Hematopoietic multipotent progenitor cell treated with erythropoietin and hydrocortisone succinate and interleukin-3 and kit ligand, for 4 days (in vitro differentiated cells): ENCODE measurements at places on chromosomes 1 and 21.

DNA sequence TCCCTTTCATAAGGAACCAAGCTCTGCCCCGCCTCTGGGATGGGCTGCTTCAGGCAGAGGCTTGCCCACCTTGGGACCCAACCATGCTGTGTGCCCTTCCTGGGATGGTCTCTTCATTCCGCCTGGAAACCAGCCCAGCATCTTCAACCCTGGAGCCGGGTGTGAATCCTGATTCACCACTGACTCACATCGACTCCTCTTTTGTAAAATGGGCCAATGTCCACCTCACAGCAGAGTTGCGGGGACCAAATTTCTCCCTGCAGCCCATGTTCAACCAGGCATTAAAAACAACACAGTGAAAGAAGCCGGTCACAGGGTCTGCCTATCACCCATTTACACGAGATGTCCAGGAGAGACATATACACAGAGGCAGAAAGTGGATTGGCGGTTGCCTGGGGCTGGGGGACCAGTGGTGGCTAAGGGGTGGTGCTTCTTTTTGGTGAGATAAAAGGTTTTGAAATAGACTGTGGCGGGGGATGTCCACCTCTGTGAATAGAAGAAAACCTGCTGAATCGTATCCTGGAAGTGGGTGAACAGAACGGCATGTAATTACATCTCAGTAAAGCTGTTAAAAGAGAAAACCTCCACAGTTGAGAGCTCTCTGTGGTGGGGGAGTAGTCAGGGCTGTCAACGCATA is 6.9 kb upstream of the GPR153 start:
- peak; percentile 43 for DNase-seq

- DNase-seq: no peak
These were observed 2.1 kb downstream of the IFI6 start for GRCh38 chr1:27669876-27670275.

DNA sequence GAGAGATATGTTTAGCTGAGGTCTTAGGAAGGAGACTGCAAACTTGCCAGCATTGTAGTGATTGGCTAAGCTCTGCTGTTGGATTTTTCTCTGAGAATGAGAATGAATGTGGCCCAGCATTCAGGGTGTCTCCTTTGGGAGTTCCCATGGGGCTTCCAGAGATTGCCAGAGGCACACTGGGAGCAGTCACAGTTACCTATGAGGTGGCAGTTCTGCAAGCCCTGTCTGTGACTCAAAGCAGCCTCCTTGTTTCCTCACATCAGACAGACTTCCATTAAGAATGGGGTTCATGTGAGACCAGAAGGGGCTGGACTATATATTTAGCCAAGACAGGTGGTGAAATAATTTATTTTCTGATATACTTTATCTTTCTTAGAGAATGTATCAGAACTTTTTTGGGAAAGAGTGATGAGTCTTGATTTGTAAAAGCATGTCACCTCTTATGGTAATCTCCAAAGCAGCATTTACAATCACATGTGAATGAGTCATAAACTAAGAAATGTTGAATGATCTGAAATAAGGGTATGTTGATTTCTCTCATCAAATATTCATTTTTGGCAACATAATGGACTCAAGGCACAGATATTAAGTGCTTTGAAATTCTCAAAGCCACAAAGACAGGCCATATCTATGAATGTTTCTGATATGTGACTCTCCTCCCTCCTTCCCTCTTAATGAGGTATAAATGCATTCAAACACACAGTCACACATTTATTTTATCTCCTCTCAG is 9.5 kb upstream of the SLC19A2 start:
- DNase-seq: no peak

- no peak for DNase-seq
These were observed 414 bp downstream of the GUCA2B start for GRCh38 chr1:42153624-42154023.

DNA sequence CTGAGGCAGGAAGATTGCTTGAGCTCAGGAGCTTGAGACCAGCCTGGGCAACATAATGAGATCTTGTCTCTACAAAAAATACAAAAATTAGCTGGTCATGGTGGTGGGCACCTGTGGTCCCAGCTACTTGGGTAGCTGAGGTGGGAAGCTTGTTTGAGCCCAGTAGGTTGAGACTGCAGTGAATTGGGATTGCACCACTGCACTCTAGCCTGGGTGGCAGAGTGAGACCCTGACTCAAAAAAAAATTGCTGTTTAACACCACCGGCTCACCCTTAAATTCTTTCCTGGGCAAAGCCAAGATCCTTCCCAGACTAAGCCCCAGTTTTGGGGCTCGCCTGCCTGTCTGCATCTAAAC is 6.6 kb upstream of the NSUN4 start:
- no peak for DNase-seq

DNA sequence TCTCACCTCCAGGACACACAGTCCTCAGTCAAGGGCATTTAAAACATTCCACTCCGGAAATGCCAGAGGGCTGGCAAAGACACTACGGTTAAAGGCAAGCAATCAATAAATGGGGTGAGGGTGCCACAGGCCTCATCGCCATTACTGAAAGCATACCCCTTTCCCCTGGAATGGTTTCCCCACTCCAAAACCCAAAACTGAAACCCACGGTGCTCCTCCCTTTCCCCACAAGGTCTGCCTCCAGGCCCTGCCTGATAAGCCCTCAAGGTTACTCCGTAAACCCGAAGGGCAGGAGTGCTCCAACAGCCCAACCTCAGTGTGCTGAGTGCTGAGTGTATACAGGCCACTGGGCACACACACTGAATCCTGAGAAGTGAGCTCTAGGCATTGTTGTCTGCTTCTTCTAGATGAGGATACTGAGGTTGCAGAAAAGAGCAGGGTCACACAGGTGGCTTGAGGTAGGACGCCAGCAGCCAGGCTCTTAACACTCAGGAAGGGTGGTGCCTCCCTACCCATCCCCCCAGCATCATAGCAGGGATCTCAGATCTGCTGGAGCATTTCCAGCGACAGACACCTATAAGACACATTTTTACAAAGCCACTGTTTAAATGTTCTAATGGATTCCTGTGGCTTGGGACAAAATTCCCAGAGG is 29.0 kb downstream of the SSBP3 start:
- peak; percentile 84 for DNase-seq

- peak; percentile 38 for DNase-seq
These were observed 927 bp downstream of the UAP1 start for GRCh38 chr1:162562470-162562828.

DNA sequence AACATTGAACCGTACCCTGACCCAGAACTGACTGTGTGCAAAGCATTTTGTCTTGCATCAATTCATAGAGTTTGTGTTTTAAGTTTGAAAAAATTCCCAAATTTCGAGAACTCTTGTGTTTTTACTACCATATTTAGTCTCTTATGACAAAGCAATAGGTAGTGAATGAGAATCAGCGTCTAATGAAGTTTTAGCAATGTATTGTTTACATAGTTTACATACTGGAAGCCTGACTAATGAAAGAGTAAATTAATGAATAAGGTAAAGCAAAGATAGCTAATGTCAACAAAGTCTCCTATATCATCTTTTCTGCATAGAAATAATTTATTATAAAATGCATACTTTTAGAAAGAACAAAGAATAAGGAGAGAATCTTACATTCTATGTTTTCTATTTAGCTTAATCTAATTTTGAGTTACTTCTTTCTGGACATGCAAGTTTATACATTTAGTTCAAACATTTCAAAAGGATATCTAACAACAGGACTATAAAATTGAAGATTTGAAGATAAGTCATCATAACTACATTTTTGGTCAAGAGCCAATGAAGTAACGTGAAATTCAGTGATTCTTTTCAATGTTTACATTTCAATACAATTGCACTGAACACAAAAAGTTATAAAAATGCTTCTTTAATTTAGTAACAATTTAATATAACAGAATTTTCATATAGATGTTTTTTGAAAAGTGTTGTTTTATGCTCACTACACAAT is 1943.7 kb downstream of the NCAM2 start:
- DNase-seq: no peak

DNA sequence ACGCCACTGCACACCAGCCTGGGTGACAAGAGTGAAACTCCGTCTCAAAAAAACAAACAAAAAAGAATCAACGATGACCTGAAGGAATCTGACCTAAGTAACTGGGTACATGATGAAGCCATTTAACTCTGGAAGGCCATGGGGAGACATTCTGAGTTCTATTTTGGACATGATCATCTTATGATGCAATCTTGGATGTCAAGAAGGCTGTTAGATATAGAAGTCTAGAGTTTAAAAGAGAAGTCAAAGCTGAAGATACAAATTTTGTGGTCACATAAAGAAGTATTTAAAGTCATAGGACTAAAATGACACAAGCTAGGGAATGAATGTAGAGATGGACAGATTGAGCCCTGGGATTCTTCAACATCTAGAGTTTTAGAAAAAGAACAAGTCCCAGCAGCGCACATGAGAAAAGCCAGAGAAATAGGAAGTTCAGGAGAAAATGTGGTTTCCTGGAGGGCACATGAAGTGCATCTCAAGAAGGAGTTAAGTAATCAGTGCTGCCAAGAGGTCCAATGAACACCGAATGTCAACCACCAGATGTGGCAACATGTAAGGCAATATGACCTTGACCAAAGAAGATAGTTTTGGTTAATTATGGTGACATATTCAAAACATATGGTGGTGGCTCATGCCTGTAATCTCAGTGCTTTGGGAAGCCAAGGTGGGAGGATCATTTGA is 26.8 kb downstream of the ELK4 start:
- peak; percentile 75 for DNase-seq

DNA sequence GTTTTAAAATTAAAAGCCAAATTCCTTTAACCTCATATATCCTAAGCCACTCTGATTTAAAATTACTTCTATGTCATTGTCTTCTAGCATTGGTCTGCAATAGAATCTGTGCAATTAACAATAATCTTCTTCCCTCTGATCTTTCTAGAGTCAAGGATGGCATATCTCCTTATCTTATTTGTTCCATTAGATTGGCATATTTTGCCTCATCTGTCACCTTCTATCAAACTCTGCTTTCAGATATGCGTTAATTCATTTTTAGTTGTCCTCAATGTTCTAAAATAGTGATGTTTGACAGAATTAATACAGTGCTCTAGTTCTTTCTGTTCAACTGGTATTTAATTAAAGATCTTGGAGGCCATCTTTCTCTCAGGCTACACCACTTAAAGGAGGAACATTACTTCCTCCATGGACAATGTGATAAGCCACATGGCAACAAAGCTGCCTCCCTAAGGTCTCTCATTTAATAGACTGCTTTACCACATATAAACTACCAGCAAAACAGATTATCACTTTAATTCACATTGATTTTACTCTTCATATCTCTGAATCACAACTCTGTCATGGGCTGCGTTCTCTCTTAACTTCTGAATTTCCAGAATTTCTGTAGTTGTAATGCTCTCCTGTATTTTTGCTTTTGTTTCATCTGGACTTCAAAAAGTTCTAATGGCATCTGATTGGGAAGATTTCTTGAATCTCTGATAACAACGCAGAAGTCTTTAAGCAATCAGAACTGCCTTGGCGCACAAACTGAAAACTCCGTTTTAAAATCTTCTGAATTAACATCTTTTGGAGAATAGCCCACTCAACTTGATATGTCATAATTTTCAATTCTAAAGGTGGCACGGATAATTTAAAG is 2.8 kb downstream of the NRIP1 start:
- DNase-seq: peak; percentile 73

DNA sequence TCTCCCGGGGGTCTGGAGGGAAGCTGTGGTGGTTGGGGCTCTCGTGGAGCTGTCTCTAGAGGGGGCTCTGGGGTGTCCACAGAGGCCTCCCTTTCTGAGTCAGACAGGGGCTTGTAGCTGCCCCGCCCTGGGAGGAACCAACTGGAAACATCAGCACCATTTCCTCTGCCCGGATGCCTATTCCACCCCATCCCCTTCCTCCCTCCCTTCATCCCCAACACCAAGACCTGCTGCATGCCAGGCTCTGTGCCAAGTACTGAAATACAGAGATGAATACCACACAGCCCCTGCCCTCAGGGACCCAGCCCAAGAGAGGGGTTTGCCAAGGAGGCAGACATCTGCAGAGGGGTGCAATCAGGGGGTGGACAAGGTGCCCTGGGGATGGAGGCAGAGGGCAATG is 125.6 kb upstream of the ADAR start:
- DNase-seq: no peak

- peak; percentile 37 for DNase-seq
These were observed 10.7 kb downstream of the RCC1 start for GRCh38 chr1:28516518-28516956.

DNA sequence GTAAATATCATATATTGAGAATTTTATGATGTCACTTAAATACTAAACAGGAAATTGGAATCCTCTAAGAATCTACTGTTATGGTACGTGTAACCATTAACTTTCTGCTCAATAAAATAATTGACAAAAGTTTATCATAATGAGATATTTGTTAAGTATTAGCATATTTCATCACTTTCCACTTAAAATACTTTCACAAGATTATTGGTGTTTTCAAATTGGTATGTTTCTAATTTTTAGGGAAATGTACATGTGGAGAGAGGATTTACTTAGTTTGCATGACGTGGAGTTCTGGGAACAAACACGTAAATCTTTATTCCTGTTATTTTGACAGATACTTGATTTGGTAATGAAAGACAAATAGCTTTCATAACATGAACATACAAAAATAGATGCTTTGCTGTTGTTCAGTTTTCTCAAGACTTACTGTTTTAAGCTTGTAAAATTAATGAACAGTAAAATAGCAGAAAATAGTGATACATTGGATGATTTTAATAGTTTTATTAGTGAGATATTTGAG is 1.6 kb downstream of the SRSF11 start:
- no peak for DNase-seq

- DNase-seq: peak; percentile 59
These were observed 26.9 kb downstream of the ITPKB start for GRCh38 chr1:226711976-226712741.

- no peak for DNase-seq
These were observed 28.6 kb downstream of the GNG12 start for GRCh38 chr1:67804710-67805109.

GRCh38 chr1:24688621-24689195 is 45.6 kb downstream of the SRRM1 start:
- DNase-seq: peak; percentile 87

GRCh38 chr21:39938086-39938625 is 70.9 kb downstream of the PCP4 start:
- DNase-seq: no peak

DNA sequence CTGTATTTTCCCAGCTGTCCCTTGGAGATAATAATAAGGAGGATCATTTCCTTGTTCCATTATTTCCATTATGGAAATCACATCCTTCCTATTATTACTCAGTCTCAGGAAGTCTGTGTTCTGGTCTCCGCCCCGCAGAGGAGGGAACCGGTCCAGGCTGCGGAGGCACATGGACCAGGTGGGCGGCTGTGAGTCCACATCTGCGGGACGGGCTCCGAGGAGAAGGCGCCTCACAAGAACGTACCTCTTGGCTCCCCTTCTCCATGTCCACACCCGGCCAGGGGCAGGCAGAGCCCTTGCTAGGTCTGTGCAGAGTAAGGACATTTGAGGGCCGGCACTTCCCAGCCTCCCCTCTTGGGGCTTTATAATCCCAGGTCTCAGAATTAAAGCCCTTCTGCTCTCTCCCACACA is 14.6 kb downstream of the RAB7B start:
- DNase-seq: no peak

GRCh38 chr1:91798241-91798648 is 87.7 kb downstream of the TGFBR3 start:
- DNase-seq: no peak

- no peak for DNase-seq
These were observed 13.2 kb upstream of the SLC41A1 start for GRCh38 chr1:205826016-205826806.

- no peak for DNase-seq
These were observed 235.9 kb downstream of the FAM72C start for GRCh38 chr1:143735764-143736461.

GRCh38 chr1:22284906-22285548 is 142.1 kb upstream of the WNT4 start:
- DNase-seq: no peak
